Calu3 (cell line): ENCODE measurements at places on chromosomes 13 and 19. TPM values are rescaled to one million over a fixed set of nuclear protein-coding genes. Genes with fewer than 3 reads are reported as not detected.

GRCh38 chr19:42427313-42427712, at the start of gene LIPE:
Gene LIPE (minus strand): TSS chr19:42427388. CDS start chr19:42427149, 239 bp downstream.
- DNase-seq = no peak

DNA sequence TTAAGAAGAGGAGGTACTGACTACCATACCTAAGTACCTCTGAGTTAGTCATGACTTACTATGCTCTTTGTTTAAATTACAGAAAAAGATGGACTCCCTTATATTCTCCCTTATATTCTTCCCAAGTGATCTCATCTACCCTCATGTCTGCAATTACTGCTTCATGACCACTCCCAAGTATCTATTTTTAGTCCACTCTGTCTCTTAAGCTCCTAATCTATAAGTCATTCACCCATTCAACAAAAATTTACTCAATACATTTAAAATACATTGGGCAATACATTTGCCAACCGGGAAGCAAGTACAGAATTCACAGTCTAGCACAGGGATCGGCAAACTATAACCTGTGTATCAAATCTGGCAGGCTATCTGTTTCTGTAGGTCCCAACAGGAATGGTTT, 42.6 kb downstream of the KPNA3 start:
- no peak for DNase-seq

DNA sequence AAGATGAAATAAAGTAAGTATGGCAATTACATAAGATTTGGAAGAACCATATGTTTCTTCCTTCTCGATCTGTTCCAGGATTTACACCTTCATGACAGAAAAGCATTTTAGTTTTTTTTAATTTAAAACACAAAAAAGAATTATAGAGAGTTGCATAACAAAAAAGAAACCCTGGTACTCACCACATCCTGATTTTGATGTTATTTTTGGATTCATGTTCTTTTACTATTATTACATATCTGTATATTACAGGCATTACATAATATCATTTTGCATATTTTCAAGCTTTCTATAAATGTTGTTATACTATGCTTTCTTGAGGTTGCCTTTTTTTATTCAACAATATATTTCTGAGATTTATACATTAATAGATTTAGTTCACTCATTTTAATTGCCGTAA, 6.7 kb upstream of the KATNAL1 start:
- DNase-seq = no peak

CDC42EP5 gene
- 12.9 and 19.7 TPM in 2 replicates for total RNA-seq

GRCh38 chr19:9075064-9075949, 11.6 kb upstream of the OR1M1 start:
- peak; percentile 91 for DNase-seq
